ENCODE measurements at places on chromosomes 3 and 15. TPM values are rescaled to one million over a fixed set of nuclear protein-coding genes. Genes with fewer than 3 reads are reported as not detected.

DNA sequence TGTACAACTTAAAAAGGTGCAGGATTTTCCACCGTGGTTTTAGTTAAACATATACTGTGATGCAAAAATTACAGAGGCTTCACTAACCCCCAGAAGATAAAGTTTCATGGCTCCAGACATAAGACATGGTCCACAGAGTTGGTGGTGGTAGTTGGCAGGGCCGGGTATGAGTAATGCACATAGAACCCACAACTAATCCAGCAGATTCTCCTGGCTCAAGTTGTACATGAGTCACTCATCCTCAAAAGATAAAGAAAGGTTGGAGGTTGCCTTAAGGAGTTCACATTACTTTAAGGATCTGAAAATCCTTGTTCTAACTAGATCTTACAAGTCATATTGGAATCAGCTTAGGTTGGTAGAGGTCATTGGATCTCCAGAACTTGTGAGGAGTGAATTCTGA lies 98.3 kb upstream of the ZBTB20 start:
- H3K27me3 ChIP-seq, result peaks cover 2% of the 10 kb centered on the region
- no peaks in the 10 kb centered on the region for H3K4me1 ChIP-seq
- no peak overlapping the region for H3K4me3 ChIP-seq
- no peak for DNase-seq
- no peaks in the 10 kb centered on the region for H3K36me3 ChIP-seq

DNA sequence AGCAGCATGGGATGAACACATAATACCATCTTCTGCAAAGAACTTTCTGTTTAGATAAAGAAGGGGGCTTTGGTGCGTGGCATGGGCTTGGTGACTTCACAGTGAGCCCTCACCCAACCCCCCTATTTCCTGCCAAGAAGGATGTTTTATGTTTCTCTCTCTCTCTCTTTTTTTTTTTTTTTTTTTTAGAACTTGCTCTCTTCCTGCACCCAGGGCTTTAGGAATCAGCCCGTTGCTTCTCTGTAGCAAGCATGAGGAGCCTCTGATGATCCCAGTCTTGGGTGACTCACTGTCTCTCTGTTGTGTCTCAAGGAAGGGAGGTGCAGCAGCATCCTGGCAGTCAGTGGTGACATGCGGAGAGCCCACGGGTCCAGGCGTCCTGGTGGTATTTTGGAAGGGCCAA lies 49.1 kb downstream of the CCK start:
- DNase-seq, result no peak
- peaks cover 54% of the 10 kb centered on the region for H3K4me1 ChIP-seq
- H3K4me3 ChIP-seq, result peak overlapping the region; percentile 65
- peaks cover 18% of the 10 kb centered on the region for H3K36me3 ChIP-seq
- H3K27me3 ChIP-seq, result no peaks in the 10 kb centered on the region

DNA sequence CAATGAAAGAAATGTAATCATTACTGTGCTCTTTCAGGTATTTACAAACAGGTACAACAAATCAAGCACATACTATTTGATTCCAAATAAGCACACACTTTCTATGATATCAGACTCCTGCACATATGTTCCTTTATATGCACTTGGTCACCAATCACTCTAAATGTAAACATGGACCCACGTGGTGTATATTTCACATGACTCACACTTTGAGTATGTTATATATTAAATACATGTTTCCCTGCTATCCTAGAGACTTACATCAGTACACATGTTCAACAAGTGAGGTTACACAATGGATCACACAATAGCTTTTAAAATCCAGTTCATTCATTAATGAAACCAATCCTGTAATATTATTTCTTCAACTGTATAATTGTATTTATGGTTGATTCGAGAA lies 683.5 kb downstream of the NR2F2 start:
- no peak for DNase-seq
- no peaks in the 10 kb centered on the region for H3K4me1 ChIP-seq
- no peaks in the 10 kb centered on the region for H3K27me3 ChIP-seq
- no peak overlapping the region for H3K27ac ChIP-seq

GRCh38 chr15:33985287-33985686 lies 17.0 kb downstream of the CHRM5 start:
- peaks cover 2% of the 10 kb centered on the region for H3K4me1 ChIP-seq
- DNase-seq, result no peak
- H3K27me3 ChIP-seq, result peaks cover 2% of the 10 kb centered on the region
- H3K27ac ChIP-seq, result no peak overlapping the region
- H3K4me3 ChIP-seq, result no peak overlapping the region
- H3K36me3 ChIP-seq, result no peaks in the 10 kb centered on the region

Gene SOX14
- total RNA-seq, result not detected

Gene CORO2B
- total RNA-seq, result not detected

- H3K4me1 ChIP-seq, result no peaks in the 10 kb centered on the region
- H3K27ac ChIP-seq, result no peak overlapping the region
- DNase-seq, result no peak
Measured at GRCh38 chr15:63353887-63354286, 27.8 kb downstream of the CA12 start.

Gene SI
- total RNA-seq, result not detected

Gene PLCB2
- 174 TPM for total RNA-seq

GRCh38 chr15:90987561-90988141 lies 6.7 kb downstream of the PRC1 start:
- no peak overlapping the region for H3K27ac ChIP-seq
- H3K4me1 ChIP-seq, result peaks cover 54% of the 10 kb centered on the region
- peaks cover 35% of the 10 kb centered on the region for H3K36me3 ChIP-seq
- H3K4me3 ChIP-seq, result no peak overlapping the region

GRCh38 chr3:172187511-172187910 lies 148.1 kb downstream of the FNDC3B start:
- no peaks in the 10 kb centered on the region for H3K4me1 ChIP-seq
- H3K27ac ChIP-seq, result no peak overlapping the region
- no peak for DNase-seq
- no peaks in the 10 kb centered on the region for H3K27me3 ChIP-seq
- peaks cover 1% of the 10 kb centered on the region for H3K36me3 ChIP-seq
- no peak overlapping the region for H3K4me3 ChIP-seq

- peak overlapping the region; percentile 40 for H3K27ac ChIP-seq
- H3K4me3 ChIP-seq, result no peak overlapping the region
- H3K27me3 ChIP-seq, result no peaks in the 10 kb centered on the region
- DNase-seq, result no peak
- H3K4me1 ChIP-seq, result peaks cover 37% of the 10 kb centered on the region
Measured at GRCh38 chr3:142574665-142575064, 3.9 kb downstream of the ATR start.

- no peak overlapping the region for H3K27ac ChIP-seq
- DNase-seq, result no peak
- H3K27me3 ChIP-seq, result peaks cover 18% of the 10 kb centered on the region
- no peak overlapping the region for H3K4me3 ChIP-seq
Measured at GRCh38 chr15:61777689-61778088, 282.6 kb downstream of the VPS13C start.

GRCh38 chr3:123453675-123454074 lies 4.8 kb upstream of the ADCY5 start:
- peaks cover 46% of the 10 kb centered on the region for H3K27me3 ChIP-seq
- no peak for DNase-seq
- H3K27ac ChIP-seq, result no peak overlapping the region
- no peaks in the 10 kb centered on the region for H3K4me1 ChIP-seq

Gene GOLGA6D
- not detected for total RNA-seq

GRCh38 chr15:78207641-78208340 lies 26.6 kb downstream of the ACSBG1 start:
- no peak for DNase-seq
- no peak overlapping the region for H3K27ac ChIP-seq
- H3K4me1 ChIP-seq, result no peaks in the 10 kb centered on the region
- H3K27me3 ChIP-seq, result peaks cover 8% of the 10 kb centered on the region
- H3K4me3 ChIP-seq, result no peak overlapping the region
- no peaks in the 10 kb centered on the region for H3K36me3 ChIP-seq

GRCh38 chr15:78077871-78078210 lies 330 bp upstream of the TBC1D2B start:
- H3K4me3 ChIP-seq, result peak overlapping the region; percentile 81
- no peak for DNase-seq
- no peaks in the 10 kb centered on the region for H3K27me3 ChIP-seq
- H3K4me1 ChIP-seq, result peaks cover 31% of the 10 kb centered on the region

Gene FRMD4B
- total RNA-seq, result 8.9 TPM

- no peak overlapping the region for H3K4me3 ChIP-seq
- H3K27ac ChIP-seq, result no peak overlapping the region
Measured at GRCh38 chr15:61063875-61064320, 165.2 kb downstream of the RORA start.

DNA sequence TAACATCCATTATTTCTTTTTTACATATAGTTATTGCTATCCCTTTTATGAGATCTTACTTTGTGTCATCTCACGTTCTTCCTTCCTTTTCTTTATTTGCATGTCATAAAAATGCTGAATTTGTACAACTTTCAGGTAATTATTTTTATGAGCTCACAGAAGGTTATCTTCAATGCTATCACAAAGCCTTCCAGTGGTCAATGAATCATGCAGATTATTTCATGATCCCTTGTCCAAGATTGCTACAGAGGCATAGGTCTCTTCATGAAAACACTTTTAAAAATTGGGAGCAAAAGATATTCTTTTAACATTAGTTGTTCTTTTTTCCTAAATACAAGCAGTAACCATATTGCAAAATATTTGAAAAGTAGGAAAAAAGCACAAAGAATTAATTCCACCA lies 880.1 kb upstream of the NR2F2 start:
- peaks cover 14% of the 10 kb centered on the region for H3K27me3 ChIP-seq
- peaks cover 45% of the 10 kb centered on the region for H3K4me1 ChIP-seq
- H3K27ac ChIP-seq, result no peak overlapping the region
- no peak for DNase-seq
- H3K36me3 ChIP-seq, result peaks cover 40% of the 10 kb centered on the region
